ENCODE measurements at places on chromosomes 6 and 20.

DNA sequence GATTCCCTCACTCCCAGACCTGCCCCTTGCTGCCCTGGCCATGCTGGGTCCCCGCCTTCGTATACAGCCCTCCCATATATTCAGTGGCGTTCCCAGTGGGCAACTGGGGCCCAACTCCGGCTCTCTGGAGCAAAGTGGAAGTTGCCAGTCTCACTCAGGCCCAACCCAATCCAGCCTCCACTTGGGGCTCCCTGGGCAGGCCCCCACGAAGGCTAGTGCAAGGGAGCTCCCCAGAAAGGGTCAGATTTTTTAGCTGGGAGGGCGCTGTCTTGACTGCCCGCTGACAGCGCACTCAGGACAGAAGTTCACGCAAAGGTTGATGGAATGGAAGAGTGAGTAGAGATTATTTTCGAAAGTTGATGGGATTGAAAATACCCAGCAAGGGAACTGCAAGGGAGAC lies 5.9 kb downstream of the TP53TG5 start:
- DNase-seq, result no peak

GRCh38 chr6:136226674-136227377 lies 23.3 kb downstream of the MTFR2 start:
- DNase-seq, result no peak

GRCh38 chr6:144316862-144317195 lies 31.7 kb downstream of the UTRN start:
- no peak for DNase-seq

GRCh38 chr6:43766964-43767461 lies 3.0 kb upstream of the VEGFA start:
- no peak for DNase-seq

DNA sequence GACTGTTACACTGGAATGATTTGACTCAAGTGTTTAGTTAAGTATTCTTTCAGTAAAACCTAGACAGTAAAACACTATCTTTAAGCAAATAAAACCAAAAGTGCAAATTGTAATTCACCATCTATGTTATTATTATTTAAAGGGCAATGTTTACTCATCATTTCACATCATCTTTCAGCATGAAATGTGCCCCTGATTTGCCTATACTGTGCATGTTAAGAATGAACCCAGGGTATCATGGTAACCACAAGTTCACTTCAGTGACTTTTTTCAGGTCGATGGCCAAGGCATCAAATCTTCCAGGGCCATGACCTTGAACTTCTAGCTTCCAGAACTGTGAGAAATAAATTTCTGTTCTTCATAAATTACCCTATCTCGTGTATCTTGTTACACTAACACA lies 2.1 kb upstream of the HLA-DOB start:
- DNase-seq, result no peak

- DNase-seq, result no peak
Observed at GRCh38 chr6:127131772-127132376, 13.4 kb downstream of the RSPO3 start.

DNA sequence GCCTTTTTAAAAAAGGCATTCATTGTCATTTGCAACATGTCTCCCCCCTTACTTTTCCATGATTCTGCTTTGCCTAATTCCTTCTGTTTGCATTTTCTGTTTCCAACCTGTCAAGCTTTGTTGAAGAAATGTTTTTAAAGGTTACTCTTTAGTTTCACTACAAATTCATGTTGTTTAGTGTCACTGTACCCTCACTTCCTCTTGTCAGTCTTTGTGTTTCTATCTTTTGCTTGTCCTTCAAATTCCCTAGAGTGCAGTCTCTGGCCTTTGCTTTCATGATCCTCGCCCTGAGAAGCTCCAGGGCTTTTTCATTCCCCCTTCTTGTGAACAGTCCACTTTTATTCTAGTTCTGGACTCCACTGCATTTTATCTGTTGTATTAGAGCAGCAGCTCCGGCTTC lies 90.6 kb downstream of the MAP3K4 start:
- no peak for DNase-seq

DNA sequence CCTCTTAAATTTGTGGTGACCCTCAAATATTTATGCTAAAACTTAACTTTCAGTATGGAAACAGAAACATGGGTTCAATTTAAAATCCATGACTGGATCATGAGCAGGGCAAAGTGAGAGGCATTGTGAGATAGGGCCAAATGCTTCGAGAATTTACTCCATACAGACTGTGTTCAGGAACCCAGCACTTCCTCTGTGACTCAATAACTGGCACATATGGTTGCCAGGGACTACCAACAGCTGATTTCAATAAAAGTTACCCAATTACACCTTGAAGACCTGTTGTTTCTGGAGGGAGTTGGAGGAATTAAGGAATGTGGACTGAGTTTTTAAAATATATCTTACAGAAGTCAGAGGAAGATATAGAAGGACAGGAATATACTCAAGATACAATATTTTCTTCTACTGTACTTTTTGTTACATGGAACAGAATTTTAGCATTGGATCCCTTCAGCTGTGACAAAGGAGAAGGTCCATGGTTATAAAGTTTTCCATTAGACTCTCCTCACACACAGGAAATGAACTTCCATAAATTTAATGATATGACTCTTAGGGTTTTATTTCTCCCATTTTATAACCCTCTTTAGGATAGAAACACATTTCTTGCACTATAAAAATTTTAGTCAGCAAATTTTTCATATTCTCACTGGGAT lies 258.5 kb downstream of the KHDC1L start:
- DNase-seq, result no peak

- DNase-seq, result no peak
Observed at GRCh38 chr20:19953606-19954005, 63.6 kb upstream of the NAA20 start.

DNA sequence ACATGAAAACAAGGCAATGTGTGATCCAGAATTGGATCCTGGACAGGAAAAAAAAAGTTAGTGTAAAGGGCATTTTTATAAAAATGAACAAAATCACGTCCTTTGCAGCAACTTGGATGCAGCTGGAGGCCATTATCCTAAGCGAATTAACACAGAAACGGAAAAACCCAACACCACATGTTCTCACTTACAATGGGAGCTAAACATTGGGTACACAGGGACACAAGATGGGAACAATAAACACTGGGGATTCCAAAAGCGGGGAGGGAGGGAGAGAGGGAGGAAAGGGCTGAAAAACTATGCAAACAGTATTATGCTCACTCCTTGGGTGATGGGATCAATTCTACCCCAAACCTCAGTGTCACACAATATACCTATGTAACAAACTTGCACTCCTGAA lies 91.4 kb upstream of the BTBD3 start:
- DNase-seq, result no peak

DNA sequence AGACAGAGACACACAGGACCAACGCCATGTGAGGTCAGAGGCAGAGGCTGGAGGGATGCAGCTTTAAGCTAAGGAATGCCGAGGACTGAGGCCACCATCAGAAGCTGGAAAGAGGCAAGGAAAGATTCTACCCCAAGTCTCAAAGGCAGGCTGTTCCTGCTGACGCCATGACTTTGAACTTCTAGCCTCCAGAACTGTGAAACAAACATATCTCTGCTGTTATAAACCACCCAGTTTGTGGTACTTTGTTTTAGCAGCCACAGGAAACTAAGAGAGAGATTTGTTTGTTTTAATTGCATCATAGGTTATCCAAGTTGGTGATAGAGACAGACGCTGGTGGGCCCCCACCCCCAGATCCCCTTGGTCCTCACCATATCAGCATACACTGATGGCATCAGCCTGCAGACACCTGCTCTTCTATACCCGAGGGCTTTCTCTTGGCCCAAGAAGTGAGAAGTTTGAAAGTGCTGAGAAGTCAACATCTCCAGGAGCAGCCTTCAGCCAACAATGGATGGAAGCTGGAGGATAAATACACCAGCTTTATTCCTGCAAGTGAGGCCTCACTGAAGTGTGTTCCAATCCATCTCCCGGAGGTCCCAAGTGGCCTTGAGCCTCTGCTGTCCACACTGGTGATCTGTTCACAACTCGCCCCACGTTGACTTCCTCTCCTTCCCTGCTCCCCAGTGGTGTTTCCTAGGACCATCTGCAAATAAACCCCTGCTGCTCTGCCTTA lies 154.7 kb downstream of the BTBD3 start:
- no peak for DNase-seq

DNA sequence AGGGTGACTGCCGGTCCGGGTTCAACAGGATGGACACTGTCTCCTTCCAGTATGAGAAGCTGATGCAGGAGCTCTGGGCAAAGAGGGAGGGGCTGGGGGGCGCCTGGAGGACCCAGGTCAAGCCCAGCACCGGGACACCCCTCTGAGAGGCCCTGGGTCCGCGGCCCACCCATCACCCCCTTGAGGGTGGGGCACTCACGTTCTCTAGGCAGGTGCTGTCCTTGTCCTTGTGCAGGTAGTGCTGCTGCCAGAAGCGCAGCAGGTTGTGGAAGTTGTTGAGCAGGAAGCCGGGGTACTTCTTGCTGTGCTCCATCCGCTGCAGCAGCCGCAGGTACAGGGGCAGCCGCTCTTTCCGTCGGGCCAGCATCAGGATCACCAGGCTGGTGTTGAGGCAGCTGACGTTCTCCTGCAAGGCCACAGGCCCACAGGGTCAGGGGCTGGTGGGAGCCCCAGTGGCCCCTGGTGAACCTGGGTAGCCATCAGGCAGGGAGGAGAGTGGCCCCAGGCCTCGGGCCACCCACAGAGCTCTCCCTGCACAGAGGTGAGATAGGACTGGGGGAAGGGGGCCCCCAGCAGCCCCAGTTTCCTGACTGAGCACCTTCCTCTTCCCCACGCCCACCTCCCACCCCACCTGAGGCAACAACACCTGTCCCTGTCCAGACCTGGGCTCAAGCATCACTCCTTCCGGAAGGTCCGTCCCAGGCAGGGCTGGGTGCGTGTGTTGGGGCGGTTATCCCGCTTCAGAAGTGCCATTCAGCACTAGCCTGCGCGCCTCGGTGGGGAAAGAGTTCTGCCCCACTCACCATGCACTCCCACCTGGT lies 47.8 kb downstream of the MYH7B start:
- no peak for DNase-seq

- DNase-seq, result peak; percentile 80
Observed at GRCh38 chr6:35024551-35025054, 116.5 kb downstream of the TCP11 start.

DNA sequence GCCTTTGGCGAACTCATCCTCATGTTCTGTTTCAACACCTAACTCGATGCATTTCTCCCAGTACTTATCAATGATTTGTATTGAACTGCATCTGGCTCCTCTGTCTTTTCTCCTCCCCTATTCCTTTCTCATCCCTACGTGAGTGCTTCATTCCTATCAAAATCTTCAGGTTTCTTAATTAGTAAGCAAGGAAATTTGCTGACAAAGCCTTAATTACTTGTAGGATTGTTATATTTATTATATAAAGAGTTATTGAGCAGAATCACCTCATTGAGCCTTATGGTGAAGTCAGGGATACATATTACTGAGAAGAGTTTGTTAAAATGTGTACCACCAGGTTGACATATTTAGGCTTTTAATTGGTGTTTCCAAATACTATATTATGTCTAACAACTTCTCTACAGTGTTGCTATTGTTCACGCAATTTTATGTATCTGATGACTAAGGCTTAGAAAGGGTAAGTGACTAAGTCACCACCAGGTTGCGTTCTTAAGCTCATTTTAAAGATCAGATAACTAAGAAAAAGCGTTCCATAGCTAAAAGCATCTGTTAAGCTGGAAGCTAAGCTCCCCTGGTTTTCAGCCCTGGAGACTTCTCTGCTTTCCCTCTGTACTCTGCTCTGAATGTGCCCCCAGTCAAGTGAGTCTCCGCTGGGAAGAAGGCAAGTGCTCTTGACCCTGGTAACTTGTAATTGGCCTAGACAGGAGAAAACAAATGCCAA lies 18.9 kb downstream of the SCGN start:
- DNase-seq, result no peak

GRCh38 chr20:15609921-15610320 lies 963.3 kb downstream of the KIF16B start:
- no peak for DNase-seq

DNA sequence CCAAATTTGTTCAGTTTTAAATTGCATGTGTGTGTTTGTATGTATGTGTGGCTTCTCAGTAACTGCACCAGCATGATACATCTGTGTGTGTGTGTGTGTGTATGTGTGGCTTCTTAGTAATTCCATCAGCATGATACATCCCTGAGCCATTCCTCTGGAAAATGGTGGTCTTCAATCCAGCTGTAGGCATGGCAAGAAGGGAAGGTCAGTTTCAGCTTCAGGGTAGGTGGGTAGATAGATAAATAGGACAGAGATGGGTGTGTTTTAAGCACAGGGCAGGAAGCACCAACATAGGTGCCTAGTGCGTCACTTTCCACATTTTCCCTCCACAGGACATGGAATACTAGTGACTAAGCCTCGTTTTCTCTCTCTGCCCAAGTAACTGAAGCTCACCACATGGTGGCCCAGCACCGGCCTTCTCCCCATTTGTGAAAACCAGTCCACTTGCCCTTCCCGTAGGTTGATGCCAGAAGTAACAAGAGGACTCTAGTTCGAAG lies 82.9 kb downstream of the RPP40 start:
- no peak for DNase-seq
